Activated CD8-positive, alpha-beta memory T cell treated with anti-CD3 and anti-CD28 coated beads, Interleukin-2, amount 10 ng/mL, durations not matched to agents 7 days and 5 days (primary cell): ENCODE measurements at places on chromosomes 13 and 19.

DNA sequence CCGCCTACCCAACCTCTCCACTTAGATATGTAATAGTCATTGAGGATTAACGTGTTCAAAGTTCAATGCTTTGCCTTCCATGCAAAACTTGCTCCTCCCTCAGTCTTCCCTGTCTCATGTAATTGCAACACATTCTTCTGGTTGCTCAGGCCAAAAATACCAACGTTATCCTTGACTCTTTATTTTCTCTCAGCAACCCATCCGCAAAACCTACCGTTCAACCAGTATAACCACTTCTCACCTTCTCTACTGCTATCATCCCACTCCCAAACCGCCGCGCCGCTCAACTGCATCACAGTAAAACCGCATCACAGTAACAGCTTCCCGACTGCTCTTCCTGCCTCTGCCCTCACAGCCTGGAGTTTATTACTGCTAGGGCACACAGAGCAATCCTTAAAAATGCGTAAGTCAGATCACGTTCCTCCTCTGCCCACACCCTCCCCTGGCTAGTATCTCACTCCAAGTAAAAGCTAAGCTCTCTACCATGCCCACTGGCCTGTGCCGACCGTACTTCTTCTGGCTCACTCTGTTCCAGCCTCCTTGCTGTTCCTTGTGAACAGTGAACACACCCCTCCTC is 8.2 kb downstream of the MTIF3 start:
- DNase-seq, result no peak

DNA sequence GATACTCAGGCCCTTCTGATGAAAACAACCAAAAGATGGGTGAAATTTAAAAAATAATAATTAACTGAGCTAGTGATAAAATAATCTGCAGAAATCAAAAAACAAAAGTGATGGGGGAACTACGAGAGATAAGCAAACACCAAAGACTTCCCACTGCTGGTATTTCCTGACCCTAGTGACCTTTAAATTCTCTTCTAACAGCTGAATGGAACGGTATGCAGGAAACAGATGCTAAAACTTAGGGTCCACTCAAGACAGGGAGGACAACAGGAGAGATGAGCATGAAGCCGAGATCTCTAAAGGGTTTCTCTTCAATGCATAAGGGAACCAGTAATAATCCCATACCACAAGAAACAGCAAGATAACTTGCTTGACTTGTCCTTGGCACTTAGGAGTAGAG is 50.8 kb downstream of the USP12 start:
- DNase-seq, result no peak

DNA sequence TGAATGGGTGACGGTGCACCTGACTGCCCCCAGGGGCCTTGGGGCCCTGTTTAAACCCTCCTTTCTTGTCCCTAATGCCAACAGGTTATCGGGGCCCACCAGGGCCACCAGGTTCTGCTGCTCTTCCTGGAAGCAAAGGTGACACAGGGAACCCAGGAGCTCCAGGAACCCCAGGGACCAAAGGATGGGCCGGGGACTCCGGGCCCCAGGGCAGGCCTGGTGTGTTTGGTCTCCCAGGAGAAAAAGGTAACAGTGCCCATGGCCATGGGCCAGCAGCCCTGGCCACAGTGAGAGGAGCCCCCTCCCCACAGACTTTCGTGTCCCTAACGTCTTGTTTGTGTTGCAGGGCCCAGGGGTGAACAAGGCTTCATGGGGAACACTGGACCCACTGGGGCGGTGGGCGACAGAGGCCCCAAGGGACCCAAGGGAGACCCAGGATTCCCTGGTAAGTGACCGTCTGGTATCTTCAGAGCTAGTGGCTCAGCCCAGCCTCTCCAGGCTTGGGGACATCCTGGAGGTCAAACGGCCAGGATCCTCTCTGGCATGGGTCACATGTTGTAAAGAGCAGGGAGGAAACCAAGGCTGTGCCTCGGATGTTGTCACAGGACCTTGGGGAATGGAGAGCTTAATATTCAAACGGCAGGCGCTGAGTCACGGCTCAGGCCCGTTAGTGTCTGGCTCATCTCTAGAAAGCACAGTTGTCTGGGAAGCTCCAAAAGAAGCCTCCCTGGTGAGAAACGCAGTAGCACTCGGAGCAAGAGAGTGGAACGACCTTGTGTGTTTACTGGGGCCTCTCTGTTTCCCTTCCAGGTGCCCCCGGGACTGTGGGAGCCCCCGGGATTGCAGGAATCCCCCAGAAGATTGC is 58.3 kb downstream of the RAB20 start:
- no peak for DNase-seq

- no peak for DNase-seq
Observed at GRCh38 chr13:110294146-110294545, 12.8 kb downstream of the COL4A1 start.

GRCh38 chr13:28537171-28537570 is 42.2 kb upstream of the FLT1 start:
- no peak for DNase-seq

- peak; percentile 55 for DNase-seq
Observed at GRCh38 chr19:58409010-58409790, 751 bp downstream of the ZNF584 start.

GRCh38 chr19:848386-848921 is 3.6 kb upstream of the ELANE start:
- DNase-seq, result no peak

DNA sequence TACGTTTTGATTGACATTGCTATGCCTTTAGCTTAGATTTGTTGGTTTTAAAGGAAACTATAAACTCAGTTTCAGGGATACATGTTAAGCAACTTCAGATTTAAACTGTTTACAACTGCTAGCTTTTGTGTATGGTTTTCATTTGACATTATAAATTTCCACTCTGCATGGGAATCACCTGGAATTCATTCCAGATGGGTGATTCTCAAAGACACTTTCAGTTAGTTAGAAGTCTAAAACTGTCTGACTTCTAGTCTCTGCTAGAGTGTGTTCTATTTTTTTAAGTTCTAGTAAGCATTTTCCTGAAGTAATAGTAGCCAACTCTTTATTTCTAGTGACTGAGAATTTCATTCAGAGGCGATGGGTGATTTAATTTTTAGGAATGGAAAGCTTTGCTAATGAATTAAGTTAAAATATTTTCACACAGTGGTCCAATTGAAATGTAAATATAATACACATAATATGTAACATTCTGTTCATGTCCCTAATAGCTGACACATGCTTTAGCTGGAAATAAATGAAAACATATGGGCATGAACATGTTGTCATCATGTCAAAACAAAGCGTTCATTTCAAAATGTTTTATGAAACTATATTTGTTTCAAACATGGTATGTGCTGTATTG is 58.3 kb upstream of the CSNK1A1L start:
- DNase-seq, result no peak

DNA sequence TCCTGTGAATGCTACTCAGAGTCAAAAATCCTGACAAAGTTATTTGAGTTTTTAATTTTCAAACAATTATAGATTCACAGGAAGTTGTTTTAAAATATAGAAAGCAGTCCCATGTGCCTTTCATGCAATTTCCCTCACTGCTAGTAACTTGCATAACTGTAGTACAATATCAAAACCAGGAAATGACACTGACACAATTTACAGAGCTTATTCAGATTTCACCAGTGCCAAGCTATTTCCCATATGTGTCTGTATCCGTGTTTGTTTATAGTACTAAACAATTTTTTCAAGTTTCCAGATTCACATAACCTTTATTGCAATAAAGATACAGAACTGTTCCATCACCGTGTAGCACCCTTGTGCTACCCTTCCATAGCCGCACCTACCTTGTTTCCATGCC is 934.6 kb downstream of the PCDH17 start:
- DNase-seq, result no peak

DNA sequence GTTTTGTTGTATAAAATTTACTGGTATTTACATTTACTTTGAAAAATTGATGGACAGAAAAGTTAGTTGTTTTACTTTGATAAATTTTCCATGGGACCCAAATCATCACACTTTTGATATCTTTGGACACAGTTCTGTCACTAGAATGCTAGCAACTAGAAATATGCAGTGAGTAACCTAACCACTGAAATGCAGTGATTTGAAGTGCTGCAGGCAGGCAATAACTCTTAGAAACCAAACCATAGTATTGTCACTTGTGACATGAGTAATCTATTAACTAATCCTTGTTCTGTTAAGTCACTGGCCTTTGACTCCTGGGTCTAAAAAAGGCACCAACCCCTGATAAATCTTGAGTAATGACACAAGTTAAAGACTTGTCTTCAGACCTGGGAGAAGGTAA is 620.0 kb upstream of the ATXN8OS start:
- DNase-seq, result no peak
